Fibroblast of skin of back (primary cell): ENCODE measurements at places on chromosomes 5 and 9.

DNA sequence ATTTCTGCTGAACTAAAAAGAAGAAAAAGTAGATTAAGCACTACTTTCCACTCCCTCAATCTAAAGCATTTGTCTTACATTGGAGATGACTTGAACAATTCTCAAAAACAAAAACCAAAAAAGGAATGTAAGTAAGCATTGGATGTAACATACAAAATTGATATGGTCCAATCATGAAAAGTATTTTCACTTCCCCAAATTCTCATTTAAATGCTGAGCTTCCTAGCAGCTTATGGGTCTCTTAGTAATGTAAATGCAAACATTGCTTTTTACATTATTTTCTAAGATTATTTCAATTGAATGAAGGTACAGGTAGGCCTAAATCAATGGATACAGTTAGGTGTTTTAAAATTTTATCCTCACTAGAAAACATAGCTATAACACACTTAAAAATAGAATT lies 20.0 kb downstream of the ANKH start:
- no peak for DNase-seq

DNA sequence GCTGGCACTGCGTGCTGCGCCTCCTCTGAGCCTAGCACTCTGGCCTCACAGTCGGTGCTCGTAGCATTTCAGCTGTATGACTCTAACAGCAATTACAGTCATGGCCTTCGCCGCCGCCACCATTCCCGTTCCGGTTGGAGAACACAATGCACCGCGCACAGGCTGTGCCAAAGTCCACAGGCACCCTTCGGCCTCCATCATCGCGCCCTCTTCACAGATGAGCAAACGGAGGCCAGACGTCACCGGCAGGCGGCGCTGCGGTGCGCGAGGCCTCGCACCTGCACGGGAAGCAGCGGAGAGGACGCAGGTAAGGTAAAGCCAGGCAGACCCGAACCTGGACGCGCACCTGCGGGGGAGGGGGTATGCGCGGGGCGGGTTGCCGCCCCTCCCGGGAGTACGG lies 128.9 kb downstream of the BARX1 start:
- no peak for DNase-seq

DNA sequence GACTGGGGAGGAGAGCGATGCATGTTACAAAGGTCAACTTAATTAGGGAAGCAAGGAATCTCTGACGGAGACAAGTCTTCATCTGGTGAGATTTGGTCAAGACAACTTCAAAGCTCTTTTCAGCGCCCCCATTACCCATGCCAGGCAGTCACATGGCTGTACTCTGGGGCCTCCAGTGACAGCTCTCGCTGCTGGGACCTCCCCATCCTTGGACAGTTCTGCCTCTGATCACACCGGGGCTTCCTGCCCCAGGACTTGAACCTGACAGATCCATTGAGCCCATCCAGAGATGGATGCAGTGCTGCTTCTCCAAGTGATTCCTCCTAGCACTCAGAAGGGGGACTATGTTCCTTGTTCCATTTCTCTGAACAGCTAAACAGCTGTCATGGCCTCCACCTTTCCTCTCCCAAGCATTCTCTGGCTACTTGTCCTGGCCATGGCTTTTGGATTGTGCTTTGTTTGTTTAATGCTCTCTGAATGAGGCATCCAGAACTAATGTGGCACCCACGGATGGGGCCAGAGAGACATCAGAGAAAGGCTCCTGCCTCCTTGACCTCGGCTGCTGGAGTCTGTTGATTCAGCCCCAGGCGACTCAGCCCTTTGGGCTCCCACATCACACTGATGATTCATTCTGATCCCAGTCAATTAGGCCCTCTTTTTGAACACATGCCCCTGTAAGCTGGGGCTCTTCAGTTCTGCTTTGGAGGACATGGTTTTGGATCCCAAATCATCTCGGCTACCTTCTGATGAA lies 122.1 kb upstream of the ADAMTS16 start:
- DNase-seq = peak; percentile 77

- DNase-seq = no peak
Observed at GRCh38 chr9:80213613-80214012, 641.8 kb downstream of the TLE4 start.

- DNase-seq = no peak
Observed at GRCh38 chr9:5612185-5612530, 16.7 kb upstream of the RIC1 start.

DNA sequence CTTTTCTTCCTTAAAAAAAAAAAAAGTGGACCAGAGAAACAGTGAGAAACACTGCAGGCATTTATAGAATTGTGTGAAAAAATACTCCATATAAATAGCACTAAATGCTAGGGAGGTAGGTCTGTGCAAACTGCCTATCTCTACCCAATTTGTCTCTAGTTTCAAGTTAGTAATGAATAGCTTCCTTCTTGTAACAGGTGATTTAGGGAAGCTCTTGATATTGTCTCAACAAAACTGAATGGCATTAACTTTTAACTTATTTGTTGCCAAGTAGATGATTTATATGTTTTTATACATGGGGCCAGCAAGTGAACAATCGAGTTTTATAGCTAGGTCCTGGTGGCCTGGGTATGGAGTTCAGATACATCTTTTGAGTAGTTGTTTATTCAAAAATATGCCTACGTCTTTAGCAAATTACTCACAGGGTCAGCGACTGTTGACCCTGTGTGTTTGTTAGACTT lies 283.6 kb downstream of the NR3C1 start:
- DNase-seq = no peak

DNA sequence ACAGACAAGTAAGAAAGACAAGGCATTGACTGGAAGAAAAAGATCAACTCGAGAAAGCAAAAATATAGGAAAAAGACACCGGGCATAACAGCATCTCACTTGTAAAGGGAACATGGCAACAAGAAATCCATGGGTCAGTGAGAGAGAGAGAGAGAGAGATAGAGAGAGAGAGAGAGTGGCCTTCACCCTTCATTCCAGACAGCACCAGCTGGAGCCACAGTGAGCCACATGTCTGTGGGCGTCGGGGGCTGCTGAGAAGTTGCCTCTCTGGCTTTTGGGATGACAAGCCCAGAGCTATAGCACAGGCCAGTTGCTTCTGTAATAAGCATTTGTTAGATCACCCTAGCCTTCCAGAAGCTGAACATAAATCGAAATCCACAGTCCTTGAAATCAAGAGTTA lies 20.3 kb upstream of the ENC1 start:
- DNase-seq = no peak

DNA sequence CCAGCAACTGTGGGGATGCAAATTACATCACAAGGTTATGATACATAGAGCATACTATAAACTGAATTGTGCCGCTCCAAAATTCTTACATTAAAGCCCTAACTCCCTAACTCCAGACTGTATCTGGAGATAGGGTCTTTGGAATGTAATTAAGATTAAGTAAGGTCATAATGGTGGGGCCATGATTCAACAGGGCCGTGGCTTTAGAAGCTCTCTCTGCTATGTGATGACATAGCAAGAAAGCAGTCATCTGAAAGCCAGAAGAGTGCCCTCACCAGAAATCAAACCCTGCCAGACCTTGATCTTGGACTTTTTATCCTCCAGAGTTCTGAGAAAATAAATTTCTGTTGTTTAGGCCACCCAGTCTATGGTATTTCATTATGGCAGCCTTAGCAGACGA lies 123.9 kb downstream of the FBXL17 start:
- DNase-seq = peak; percentile 21

GRCh38 chr5:54087436-54087835 lies 222.9 kb downstream of the ARL15 start:
- peak; percentile 96 for DNase-seq

GRCh38 chr5:132489871-132490483 lies 596 bp downstream of the IRF1 start:
- DNase-seq = peak; percentile 43

DNA sequence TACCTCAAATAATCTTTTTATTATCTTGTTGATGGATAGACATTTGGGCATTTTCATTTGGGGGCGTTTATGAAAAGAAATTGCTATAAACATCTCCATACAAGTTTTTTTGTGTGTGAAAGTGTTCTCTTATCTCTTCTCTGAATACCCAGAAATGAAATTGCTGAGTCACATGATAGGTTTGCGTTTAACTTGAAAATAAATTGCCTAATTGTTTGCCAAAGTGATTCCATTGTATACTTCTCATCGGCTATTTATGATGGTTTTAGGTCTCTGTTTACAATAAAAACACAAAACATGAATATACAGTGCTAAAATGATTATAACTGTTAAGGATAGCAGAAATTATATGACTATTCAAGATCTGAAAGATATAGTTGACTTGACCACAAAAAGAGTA lies 361.7 kb downstream of the TAF11L14 start:
- no peak for DNase-seq

GRCh38 chr5:179827680-179828079 lies 7.0 kb downstream of the SQSTM1 start:
- DNase-seq = peak; percentile 72

DNA sequence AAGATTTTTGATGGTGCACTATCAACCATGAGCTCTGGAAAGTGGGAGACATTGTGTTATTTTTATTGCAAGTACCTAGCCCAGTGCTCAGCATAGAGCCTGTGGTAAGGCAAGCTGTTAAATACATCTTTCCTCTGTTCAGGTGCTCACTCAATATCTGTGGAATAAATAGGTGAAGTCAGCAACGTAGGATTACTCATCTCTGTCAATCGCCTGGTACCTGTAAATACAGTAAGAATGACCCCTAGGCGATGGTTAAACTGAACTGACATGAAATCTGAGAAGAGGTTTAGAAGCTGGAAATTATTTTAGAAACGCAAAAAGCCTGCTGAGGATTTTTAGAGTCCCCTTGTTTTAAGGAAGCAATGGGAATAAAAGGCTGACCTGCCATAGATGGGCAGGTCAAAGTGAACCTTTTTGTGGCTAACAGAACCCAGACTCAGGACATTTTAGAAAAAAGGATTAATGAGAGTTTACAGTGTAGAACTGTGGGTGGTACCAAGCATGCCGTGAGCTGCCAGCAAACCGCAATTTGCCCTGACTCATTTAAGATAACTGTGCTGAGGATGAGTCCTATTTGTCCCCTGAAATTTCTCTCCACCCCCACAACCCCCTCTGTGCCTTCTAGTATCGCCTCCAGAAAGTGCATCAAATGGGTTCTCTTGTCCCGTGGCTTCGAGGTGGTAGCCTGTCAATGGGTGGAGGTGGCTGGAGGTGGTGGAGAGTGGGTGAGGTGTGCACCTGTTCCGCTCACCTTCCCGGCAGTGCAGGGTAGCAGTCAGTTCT lies 375.1 kb downstream of the MED10 start:
- DNase-seq = no peak

GRCh38 chr9:117464941-117465616 lies 50.2 kb upstream of the ASTN2 start:
- DNase-seq = no peak

- DNase-seq = peak; percentile 87
Observed at GRCh38 chr5:34811706-34812105, 27.3 kb upstream of the TTC23L start.

- DNase-seq = peak; percentile 72
Observed at GRCh38 chr9:85212209-85212608, 529.5 kb downstream of the AGTPBP1 start.

- no peak for DNase-seq
Observed at GRCh38 chr5:160318409-160318808, 6.0 kb upstream of the CCNJL start.
